ENCODE measurements at places on chromosomes 11 and 22.

- DNase-seq, result no peak
Measured at GRCh38 chr11:117192401-117192875, 6.7 kb upstream of the TAGLN start.

- no peak for DNase-seq
Measured at GRCh38 chr11:11786771-11787170, 55.0 kb upstream of the USP47 start.

GRCh38 chr11:57566905-57567514 is 462 bp downstream of the UBE2L6 start:
- DNase-seq, result no peak

DNA sequence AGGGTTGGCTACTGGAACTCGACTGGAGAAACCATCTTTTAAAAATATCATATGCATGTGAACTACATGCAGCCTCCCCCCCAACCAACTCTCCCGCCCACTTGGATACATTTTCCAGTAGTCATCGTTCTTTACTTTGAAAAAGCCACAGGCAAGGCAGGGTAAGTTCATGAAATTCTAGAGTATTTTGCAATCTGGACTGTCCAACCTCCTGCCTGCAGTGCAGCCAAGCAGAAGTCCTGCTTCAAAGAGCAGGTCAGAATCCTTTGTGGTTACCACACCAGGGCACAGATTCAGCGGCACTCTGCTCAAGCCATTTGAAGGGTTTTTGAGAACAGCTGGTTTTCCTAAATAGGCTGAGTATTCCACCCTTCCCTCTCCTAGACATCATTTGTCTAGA is 12.1 kb downstream of the ELF5 start:
- peak; percentile 18 for DNase-seq

DNA sequence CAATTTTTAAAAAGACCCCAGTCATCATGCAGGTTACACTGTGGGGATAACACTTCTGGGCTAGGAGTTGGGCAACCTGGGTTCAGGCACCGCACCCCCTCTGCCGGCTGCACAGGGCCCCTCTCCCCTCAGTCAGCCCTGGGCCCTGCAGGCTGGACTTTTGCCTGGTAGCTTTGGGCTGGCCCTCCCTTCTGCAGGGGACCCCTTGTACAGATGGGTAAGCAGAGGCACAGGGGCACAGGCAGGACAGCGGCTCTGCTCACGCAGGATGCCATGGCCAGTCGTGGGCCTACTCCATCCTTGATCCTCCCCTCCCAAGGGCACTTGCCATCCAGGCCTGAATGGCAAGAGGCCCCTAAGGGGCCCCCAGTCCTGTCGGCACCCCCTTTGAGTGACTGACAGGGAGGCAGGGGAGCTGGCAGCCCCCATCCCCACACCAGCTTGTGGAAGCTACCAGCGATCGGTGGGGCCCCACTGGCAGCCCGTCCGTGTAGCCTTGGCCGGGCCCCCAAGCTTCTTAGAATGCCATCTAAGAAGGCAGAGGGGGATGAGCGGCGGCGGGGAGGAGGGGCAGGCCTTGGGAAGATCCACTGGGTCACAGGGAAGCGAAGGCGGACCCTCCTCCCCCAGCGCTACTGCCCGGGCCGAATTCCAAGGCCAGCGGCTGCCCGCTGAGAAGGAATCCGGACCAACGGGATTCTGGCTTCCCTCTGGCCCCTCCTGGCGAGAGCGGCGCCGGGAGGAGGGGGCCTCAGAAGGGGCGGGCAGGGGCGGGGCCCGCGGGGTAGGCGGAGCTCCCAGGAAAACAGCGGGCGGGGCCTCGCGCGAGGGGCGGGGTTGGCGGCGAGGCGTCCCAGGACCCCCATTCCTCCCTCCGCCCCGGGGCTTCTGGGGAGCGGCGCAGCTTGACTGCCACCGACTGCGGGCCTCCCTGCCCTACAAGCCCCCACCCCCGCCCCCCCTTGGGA is 6.8 kb upstream of the CHKA start:
- no peak for DNase-seq

DNA sequence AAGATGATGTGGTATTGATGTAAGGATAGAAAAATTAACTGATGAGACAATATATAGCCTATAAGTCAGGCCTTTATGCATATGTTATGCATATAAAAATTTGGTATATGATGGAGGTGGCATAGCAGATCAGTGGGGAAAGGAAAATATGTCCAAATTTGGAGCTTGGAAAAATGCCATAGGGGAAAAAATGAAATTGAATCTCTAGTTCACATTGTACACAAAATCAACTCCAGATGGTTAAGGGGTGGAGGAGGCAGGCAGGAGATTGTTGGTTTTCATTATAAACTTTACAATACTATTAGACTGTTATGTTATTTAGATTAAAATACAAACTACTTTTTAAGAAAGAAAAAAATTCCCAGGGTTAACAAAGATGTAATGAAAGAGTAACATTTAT is 15.1 kb upstream of the CD3E start:
- DNase-seq, result no peak

GRCh38 chr11:40291329-40291728 is 1168.1 kb downstream of the LRRC4C start:
- no peak for DNase-seq

DNA sequence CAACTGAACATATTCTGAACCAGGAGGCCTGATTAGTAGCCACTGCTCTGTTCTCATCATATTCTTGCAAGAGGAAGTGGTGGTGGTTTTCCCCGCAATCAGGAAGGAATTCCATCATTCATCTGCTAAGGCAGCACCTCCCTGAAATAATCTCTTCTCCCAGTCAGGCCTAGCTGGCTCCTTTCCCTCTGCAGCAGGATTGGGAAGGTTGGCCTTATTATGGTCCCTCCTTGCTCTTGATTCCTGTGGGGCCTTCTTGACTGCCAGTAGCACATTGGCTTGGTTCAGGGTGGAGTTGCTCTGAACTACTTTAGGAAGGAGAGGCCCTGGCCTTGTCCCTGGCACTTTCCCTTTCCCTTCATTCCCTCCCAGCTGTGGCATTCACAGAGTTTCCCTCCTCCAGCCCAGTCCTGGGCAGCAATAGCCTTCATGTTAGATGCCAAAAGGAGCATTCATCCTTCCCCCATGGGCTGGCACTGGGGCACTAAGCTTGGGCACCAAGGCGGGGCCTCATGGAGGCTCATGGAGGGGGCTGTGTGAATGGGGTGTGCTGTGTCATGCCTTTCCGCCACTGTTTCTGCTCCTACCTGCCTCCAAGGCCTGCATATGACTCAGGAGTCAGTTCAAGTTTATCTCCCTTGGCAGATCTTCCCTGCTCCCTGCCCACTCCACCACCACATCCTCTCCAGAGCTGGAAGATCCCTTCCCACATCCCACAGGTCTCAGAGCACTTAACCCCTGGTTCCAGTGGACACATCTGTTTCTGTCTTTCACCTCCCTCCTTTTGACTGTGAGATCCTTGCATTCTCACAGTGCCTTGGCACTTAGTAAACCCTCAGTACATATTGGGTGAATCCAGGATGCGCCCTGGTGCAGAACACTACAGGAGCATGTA is 27.6 kb upstream of the CD44 start:
- no peak for DNase-seq

- no peak for DNase-seq
Measured at GRCh38 chr22:49955581-49956417, 4.8 kb upstream of the PIM3 start.

DNA sequence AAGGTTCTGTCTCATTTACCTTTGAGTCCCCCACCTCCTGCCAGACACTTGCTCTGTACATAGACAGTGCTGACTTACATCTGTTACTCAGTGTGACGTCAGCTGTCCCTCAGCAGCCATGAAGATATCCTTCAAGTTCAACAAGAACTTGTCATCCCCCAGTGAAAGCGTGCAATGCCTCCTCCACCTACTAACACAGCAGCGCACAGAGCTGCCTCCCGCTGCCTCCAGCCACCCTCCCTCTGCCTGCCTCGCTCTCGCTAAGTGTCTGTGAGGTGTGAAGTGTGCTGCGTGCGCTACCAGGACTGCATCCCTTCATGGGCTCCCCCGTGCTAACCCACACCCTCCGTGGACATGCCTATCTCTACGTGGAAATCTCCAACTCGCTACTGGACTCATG is 621.4 kb downstream of the BRD1 start:
- no peak for DNase-seq

DNA sequence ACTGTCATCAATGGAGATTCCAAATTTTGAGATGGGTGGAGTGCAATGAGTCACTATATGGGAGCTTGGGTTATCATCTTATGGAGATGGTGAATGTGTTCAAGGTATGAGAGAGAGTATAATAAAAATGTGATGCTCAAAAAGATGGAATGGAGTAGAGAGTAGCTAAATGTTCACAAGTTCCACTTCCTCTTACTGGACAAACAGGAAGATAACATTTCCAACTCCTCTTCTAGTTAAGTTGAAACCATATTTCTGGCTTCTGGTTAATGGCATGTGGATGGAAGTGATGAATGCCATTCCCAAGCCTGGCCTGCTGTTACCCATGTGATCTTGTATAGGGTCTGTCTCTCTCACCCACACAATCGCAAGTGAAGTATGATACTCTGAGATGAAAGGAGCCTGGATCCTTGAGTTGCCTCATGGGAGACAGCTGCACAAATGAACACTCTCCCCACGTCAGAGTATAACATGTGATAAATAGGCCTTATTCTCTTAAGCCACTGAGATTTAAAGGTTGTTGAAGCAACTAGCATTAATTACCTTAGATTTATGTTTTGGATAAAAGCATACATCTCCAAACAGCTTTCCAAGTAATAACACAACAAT is 111.0 kb downstream of the RAB38 start:
- DNase-seq, result no peak

DNA sequence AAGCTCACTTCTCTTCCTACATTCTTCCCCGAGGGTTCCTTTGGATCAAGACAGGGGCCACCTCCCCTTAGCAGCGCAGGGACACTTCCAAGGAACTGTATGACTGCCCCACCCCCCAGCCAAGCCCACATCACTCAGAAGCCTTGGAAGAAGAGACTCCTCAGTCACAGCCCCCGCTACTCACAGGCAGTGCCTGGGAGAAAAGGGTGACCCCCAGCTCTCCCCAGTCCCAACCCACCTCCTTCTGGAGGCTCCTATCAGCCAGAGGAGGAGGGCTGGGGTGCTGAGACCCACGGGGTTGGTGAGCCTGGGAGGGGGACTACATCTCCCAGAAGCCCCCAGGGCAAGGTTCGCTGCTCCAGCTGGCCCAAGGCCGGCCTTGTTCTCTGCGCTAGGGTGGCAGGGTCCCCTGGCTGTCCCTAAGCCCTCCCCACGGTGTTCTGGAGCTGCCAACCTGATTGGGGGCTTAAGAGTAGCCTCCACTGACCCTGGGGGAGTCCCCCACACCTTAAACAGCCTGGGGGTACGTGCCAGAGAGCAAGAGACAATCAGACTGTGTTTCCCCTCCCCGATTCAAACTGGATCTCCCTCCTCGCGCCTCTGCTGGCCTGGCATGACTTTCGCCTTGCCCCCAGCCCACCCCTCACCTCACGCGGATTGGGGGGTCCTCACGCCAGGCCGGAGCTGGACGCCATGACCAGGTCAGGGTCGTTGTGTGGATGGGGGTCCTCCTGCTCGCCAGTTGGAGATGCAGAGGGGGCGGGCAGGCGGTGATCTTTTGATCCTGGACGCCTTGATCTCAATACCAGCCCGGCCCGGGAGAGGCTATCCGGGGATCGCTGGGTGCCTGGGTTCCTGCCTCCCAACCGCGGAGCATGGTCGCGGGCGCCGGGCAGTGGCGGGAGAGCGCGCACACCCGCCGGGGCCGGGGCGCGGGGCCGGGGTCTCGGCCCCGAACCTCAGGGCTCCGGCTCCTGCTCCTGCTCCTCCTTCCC is 838 bp downstream of the BCL9L start:
- DNase-seq, result peak; percentile 51

- no peak for DNase-seq
Measured at GRCh38 chr11:18365741-18366140, 28.6 kb upstream of the LDHA start.

GRCh38 chr11:22626573-22627239 is 1.1 kb upstream of the FANCF start:
- no peak for DNase-seq

DNA sequence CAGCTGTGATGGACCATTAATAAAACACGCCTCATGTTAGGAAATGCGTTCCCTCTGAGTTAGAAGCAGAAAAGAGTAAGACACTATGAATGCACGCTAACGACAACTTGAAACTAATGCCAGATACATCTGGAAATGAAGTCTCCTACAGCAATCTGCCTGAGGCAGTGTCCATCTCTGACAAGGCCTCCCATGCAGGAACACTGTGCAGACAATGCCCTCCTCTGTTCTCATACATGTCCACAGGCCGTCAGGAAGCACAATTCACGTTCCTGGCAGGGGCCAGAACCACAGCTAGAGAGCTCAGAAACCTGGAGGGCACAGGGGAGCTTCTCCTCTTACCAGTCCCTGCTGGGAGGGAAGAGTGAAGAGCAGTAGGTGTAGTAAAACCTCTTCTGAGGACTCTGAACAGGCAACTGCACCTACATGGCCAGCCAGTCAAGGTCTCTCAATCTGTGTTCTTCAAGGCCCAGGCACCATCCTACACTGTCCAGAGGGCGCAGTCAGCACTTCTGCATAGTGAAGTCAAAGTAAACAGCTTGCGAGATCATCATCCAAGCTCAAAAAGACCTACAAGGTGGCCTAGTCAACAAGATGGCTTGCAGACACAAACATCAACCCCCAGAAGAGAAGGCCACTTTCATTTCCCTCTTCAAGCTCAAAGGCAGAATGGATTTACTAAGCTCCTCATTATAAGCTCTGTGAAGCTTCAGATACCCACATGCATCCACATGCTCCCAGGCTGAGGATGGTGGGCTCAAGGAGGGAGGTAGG is 41.5 kb upstream of the CYP2D6 start:
- no peak for DNase-seq

DNA sequence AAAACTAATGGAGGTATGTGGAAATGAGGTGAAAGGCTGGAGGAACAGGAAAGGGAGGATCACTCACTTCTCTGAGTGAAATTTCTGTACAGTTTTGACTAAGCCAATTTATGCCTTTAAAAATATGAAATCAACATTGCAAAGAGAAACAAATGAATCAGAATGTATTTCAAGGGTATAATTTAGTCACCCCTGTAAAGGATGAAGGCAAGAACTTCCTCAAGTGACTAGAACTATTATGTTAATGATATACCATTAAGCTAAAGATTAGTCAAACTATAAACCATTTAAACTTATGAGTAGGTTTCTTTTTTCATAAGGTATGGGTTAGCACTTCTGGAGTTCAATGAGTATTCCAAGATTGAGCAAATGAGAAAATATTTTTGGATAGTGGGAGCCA is 184.5 kb upstream of the CHORDC1 start:
- no peak for DNase-seq

DNA sequence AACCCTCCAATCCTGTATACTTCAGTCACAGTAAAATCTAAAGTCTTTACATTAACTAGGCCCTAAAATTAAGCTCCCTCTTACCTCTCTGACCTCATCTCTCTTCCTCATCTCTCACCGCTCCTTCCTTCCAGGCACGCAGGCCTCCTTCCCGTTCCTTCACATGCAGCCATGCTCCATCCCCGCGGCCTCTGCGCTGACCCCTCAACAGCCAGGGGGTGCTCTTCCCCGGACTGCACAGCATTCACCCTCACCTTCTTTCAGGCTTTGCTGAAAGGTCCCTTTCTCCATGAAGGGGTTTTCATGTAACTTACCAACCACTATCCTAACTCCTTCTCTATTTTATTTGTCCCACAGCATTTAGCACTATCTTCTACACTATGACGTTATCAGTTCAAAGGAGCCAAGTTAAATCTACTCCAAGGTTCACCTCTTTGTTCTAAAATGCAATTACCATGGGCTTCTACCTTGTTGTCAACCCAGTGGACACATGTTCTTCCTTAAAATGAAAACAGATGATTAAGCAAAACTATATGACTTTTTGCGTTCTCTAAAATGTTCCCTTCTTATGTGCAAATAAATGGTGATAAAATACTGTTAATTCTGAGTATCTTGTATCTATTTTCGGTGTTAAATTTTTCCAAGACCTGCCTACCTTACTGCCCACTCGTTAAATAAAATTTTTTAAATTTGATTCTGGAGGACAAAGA is 57.8 kb upstream of the APOA1 start:
- DNase-seq, result no peak
